Fibroblast of the aortic adventitia (primary cell): ENCODE measurements at places on chromosomes 2 and 18.
A peak's percentile ranks its signal among the peaks of the same experiment; 100 is the strongest.

- peak; percentile 37 for DNase-seq
Measured at GRCh38 chr2:218367415-218368149, 10.9 kb downstream of the CATIP start.

- DNase-seq, result no peak
Measured at GRCh38 chr2:111654829-111655228, 229.2 kb downstream of the ANAPC1 start.

- no peak for DNase-seq
Measured at GRCh38 chr2:147619808-147620207, 225.0 kb upstream of the ACVR2A start.

DNA sequence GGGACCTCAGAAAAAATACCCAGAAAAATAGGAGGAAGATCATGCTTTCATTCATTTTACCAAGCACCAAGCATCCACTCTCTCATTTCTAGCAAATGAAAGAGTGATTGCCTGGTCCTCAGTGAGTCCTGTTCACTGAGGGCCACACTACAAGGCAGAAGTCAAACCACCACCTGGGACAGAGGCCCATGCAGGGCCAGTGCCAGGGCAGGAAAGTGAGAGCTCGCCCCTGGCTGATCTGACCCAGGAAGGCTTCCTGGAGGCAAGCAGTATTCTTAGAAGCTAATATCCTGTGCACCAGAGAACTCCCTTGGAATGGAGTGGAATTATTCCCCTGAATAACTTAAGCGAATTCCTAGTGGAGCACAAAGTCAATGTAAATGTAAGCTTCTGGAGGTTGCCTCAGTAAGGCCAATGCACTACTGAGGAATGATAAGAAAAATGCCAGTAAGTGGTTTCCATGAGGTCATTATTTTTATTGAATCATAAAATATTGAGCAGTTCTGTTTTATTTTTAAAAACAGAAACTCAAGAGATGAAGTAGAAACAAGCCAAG lies 191.6 kb upstream of the ID2 start:
- peak; percentile 26 for DNase-seq
